ENCODE measurements at places on chromosomes 5 and 9. TPM values are rescaled to one million over a fixed set of nuclear protein-coding genes. Genes with fewer than 3 reads are reported as not detected.

TEX48 gene
- total RNA-seq: not detected

IL13 gene
- total RNA-seq: 1.0 TPM

SGCD gene
- 2.4 TPM for total RNA-seq

SLC1A3 gene
- 37.0 TPM for total RNA-seq

COL23A1 gene
- 0.61 TPM for total RNA-seq

CCIN gene
- total RNA-seq: 0.77 TPM

VCAN gene
- 254 TPM for total RNA-seq

FOXI1 gene
- total RNA-seq: not detected

FOXD4L3 gene
- not detected for total RNA-seq

ZBED3 gene
- total RNA-seq: 32.1 TPM

TMEFF1 gene
- total RNA-seq: not detected

SPAG8 gene
- total RNA-seq: 34.0 TPM

LCN1 gene
- total RNA-seq: not detected

CEL gene
- 1.1 TPM for total RNA-seq

KIF12 gene
- total RNA-seq: 3.9 TPM

AGXT2 gene
- not detected for total RNA-seq
